Breast epithelium (tissue), 4 donors: ENCODE measurements at places on chromosomes 2 and 18.

DNA sequence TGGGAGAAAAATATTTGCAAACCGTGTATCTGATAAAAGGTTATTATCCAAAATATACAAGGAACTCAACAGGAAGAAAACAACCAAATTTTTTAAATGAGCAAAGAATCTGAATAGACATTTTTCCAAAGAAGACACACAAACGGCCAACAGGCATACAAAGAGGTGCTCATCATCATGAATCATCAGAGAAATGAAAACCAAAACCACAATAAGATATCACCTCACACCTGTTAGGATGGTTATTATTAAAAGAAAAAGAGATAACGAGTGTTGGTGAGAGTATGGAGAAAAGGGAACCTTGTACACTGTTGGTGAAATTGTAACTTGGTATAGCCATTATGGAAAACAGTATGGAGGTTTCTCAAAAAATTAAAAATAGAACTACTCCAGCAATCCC lies 463.3 kb downstream of the IRS1 start:
- no peak for DNase-seq

DNA sequence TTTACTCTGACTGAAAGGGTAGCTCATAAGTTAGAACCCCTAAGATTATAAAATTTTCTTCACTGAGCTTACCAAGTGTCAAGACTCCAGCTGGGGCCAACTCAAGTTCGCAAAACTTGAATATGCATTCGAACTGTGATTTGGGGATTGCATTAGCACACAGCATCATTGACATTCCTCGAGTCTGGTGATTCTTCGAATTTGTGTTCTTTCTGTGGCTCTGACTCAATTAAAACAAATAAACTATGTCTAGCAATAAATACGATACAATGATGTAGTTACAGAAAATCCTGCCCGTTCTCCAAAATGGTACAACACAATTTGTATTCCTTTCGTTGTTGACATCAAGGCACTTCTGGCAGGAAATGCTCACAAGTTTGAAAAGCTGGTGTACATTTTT lies 11.1 kb downstream of the CCL20 start:
- DNase-seq = no peak

DNA sequence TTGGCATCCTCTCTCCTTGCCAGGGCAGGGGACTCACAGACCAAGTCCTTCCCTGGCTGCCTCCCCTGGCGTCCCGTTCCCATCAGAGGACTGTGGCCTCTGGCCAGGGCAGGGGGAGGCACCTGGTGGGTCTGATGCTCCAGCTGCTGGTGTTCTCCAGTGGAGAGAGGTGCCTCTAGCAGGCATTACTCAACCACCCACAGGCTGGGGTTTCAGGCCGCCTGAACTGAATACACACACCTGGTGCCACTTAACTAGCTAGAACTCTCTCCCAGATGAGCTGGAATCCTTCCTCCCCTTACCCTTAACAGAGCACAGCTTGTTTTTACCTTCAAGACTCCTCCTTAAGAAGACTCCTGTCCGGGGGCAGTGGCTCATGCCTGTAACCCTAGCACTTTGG lies 37.7 kb upstream of the CNGA3 start:
- no peak for DNase-seq

DNA sequence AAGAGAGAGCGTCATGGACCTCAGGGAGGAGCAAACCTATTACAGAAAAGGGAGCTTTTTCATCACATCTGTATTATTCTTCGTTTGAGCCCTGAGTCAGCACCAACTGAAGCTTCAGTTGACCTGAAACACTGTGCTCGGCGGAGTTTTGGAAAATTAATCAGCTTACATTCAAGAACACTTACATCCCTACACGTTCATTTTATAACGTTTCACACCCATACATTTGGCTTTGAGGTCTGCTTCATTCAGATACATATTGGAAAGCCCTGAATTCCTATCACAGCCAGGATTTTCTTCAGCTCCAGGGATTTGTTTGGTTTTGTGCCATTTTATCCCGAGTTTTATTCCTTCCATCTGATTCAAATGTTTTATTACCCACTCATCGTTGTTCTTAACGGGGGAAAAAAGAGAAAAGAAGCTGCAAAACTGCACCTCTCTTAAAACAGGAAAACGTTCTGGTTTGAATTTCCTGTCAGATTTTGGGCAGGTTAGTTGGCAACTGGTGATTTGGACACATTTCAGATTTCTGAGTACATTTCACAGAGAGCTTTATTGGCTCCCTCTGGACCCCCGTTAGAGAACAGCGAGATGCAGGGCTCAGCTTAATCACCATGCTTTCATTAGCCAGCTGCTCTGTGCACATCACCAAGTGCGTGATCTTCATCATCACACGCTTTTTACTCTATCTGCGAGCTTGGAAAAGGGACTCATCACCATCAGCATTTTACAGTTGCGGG lies 88.8 kb downstream of the CDC42EP3 start:
- no peak for DNase-seq

GRCh38 chr2:101469863-101470262 lies 5.0 kb downstream of the RFX8 start:
- no peak for DNase-seq

DNA sequence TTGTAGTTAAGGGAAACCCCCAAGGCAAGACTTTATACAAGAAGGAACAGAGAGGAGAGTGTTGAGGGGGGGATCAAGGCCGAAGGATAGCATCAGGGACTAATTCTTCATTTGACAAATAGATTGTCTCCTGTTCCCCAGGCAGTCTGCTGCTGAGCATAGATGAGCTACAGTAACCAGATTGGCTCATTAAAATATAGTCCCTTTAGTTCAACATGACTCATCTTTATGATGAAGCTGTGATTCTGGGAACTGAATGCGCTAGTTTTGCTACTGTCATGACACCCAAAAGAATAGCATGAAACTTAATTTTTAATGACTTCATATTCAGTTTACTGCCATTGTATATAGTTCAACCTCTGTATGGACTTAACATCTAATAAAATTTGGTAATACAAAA lies 35.5 kb downstream of the TMEFF2 start:
- DNase-seq = no peak

DNA sequence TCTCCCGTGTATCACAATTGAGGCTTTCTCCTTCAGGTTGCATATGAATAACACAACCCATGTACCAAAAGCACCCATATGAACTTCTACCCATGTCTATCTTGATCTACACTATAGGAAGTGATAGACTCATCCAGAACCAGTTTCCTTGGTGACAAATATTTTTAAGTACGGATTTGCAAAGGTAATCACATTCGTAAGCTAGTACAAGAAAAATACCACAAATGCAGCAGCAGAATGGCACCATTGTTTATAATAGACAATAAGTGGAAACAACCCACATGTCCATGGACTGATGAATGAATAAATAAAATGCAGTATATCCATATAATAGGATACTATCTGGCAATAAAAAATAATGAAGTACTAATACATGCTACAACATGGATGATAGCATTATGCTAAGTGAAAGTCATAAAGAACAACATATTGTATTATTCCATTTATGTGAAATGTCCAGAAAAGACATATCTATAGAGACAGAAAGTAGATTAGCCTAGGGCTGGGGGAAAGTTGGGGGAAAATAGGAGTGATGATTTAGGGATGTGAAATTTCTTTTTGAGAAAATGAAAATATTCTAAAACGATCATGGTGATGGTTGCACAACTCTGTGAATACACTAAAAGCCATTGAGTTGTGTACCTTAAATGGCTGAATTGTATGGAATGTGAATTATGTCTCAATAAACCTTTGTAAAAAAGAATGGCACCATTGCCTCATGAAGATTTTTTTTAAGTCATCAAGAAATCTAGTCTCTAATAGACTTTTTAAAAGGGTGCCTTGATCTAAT lies 3.4 kb upstream of the CCDC88A start:
- DNase-seq = no peak

DNA sequence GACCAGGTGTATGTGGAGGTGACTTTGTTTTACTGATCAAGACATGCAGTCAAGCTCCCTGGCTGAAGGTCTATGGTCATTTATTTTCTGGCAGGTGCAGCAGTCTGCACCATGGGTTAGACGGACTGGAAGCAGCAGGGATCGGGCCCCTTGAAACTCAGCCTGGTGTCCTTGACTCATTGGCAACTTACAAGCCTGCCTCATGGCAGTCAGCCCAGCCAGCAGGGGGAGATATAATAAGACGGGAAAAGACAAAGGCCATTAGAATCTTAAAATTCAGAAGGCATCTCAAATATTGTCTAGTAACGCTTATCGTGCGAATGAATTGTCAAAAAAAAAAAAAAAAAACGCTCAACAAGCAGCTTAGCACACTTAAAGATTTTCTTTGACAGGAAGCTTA lies 308.2 kb downstream of the EN1 start:
- no peak for DNase-seq

DNA sequence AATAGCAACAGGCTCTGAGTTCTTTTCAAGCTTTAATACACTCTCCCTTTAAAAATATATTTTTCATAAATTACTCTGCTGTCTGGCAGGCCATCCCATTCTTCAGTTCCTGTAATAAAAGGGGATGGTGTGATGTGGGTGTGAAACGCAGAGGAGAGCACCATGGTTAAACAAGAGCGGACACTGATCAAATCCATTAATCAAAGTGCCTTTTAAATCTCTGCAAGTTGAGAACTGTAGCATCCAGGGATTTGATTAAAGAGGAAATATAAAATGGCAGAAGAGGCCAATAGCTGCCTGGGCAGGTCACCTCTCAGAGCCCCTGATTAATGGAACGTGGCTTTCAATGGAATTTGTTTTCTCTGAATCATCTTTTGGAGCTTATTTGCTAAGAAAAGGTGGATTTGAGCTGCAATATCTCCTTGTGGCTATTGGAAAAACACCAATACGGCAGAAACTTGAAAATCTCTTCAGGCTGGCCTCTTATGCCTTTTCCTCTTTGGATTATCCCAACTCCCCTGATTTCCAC lies 96.9 kb downstream of the ACTR3 start:
- DNase-seq = no peak

GRCh38 chr2:7030810-7031209 lies 113.6 kb downstream of the RNF144A start:
- no peak for DNase-seq

GRCh38 chr2:10634495-10634894 lies 55.3 kb downstream of the NOL10 start:
- DNase-seq = no peak

- no peak for DNase-seq
These were observed 81.0 kb downstream of the VAPA start for GRCh38 chr18:9994701-9995235.

DNA sequence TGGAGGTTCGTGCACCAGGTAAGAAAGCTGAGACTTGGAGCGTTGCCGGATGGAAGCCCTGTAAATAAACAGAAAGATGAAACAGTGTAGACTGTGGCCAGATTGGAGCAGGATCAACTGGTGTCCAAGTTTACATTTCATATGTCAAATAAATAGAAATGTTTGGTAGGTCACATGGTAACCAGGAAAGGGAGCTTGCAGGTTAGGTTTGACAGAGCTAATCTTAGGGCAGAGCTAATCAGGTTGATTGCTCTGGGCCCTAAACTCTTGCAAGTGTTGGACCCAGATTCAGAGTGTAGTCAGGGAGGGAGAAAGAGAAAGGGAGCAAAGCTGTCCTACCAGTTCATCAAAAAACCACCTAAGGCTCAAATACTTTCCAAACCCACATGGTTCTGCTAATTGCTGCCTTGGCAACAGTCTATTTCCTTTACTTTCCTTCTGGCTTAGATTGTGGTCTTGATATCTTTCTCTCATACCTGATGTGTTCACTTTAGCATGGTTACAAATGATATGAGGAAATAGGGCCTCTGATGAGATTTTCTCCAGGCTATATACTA lies 63.2 kb downstream of the G6PC2 start:
- DNase-seq = peak; percentile 70

GRCh38 chr2:219736209-219736608 lies 108.8 kb downstream of the SLC4A3 start:
- DNase-seq = no peak
